Neural progenitor cell (in vitro differentiated cells): ENCODE measurements at places on chromosomes 13 and 19.

DNA sequence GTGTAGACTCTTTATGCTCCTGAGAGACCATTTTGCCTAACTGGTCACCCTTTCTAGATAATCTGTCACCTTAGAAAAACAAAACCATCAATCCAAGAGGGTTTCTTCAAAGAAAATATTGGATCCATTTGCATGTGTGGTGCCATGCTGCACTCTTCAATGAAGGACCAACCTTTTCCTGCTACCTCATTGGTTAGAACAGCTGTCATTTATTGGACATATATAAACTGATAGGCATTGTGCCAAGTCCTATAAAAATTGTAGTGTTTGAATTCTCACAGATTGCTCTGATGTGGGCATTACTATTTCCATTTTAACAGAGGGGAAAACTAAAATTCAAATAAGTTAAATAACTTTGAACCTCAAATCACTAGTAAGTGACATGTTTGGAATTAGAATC is 333.2 kb downstream of the MYO16 start:
- DNase-seq, result no peak

GRCh38 chr19:16068696-16069259 is 7.5 kb upstream of the TPM4 start:
- no peak for DNase-seq

DNA sequence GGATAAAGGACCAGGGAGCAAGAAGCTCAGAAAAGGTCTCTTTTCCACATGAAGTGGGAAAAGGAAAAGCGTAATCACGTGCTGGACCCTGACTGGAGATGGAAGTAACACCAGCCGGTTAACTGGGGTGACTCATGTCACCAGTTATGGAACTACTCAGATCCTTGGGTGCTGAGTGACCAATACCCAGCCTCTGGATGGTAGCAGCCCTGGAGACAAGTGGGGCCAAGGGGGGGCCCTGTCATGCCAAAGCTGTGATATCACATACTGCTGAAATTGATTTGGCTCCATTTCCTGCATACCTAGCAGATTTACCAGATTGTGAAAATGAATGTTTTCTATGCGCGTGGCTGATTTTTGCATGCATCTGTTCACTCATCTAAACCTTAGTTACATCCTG is 158.9 kb downstream of the ZIC5 start:
- DNase-seq, result no peak

DNA sequence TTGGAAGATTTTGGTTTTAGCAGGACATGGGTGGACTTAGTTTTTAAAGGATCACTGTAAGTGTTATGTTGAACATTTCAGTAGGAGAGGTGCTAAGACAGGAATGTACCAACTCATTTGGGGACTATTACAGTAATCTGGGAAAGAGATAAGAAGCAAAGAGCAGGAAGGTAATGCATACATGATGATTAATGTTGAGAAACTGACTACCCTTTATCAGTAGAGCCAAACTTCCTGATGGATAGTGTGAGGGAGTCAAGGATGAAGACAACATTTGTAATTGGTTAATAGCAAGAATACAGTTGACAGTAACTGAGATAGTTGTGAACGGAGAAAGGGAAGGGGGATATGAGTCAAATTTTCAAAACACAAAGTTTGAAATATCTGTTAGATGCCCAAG is 421.9 kb upstream of the PRR20A start:
- no peak for DNase-seq

DNA sequence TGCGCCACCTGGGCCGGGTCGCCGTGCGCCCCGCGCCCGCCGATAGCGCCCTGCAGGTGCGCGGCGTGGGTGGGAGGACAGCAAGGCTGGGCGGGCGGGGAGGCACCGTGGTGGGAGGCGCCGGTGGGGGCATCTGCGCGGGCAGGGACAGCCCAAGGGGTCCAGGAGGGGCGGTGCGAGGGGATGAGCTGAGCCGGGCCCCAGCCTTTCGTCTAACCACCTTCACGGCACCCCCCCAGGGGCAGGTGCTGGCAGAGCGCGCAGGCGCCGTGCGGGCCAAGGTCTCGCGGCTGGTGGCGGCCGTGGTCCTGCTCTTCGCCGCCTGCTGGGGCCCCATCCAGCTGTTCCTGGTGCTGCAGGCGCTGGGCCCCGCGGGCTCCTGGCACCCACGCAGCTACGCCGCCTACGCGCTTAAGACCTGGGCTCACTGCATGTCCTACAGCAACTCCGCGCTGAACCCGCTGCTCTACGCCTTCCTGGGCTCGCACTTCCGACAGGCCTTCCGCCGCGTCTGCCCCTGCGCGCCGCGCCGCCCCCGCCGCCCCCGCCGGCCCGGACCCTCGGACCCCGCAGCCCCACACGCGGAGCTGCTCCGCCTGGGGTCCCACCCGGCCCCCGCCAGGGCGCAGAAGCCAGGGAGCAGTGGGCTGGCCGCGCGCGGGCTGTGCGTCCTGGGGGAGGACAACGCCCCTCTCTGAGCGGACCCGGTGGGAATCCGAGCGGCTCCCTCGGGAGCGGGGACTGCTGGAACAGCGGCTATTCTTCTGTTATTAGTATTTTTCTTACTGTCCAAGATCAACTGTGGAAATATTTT is 3.1 kb downstream of the KISS1R start:
- peak; percentile 46 for DNase-seq

DNA sequence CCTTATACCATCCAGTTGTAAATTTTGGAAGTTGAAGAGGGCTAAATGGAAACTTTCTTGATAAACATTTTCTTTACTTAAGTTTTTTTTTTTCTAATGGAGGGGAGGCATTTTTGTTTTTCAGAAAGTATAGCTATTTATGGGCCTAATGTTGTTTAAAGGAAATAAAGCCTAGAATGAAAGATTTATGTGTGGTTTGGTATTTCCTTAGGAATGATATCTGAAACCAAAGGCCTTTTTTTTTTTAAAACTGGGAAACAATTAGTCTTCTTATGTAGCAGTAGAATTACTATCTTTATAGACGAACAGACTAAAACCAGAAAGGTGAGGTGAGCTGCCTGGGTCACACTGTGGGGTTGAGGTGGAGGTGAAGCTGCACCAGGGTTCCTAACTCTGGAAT is 80.1 kb downstream of the ESD start:
- no peak for DNase-seq

DNA sequence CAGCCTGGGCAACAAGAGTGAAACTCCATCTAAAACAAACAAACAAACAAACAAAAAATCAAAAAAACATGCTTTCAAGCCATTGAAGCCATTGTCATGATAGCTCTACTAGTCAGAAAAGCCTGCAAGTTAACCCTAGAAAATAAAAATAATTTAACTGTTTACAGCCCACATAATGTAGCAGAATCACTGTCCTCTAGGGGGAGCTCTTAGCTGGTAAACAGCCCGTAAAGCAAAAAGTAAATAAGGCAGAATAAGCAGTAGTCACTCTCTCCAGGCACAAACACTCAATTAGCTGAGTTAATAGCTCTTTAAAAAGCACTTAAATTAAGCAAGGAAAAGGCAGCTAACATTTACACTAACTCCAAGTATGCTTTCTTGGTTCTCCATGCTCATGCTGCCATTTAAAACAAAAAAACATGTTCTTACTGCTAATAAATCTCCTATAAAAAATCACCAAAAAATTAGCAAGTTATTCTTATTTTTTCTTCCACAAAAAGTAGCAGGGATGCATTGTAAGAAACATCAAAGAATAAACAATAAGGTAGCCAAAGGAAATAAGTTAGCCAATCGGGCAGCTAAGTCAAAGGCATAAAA is 11.3 kb downstream of the LILRB4 start:
- DNase-seq, result peak; percentile 55

GRCh38 chr13:98143601-98144026 is 720 bp downstream of the FARP1 start:
- DNase-seq, result peak; percentile 63

- DNase-seq, result no peak
Measured at GRCh38 chr13:100680131-100680530, 5.5 kb upstream of the TMTC4 start.

DNA sequence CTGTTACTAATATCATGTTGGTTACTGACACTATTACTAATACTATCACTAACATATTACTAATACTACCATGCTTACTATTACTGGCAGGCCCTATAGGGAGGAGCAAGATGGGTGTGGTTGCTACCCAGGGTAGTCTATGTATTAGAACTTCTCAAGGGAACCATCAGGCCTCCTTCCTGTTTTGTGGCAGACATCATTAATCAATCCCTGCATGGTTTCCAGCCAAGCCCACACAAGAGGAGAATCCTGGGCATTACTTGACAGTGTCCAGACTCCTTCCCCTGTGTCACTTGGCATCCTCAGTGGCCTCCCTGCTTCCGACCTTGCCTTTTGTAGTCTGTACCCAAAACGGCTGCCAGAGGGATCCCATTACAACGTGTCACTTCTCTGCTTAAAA is 8.9 kb downstream of the HAS1 start:
- DNase-seq, result no peak

- no peak for DNase-seq
Measured at GRCh38 chr19:5075597-5075996, 106.7 kb downstream of the KDM4B start.

GRCh38 chr13:21823416-21823815 is 152.5 kb downstream of the FGF9 start:
- no peak for DNase-seq

GRCh38 chr13:42239644-42240043 is 32.3 kb upstream of the AKAP11 start:
- DNase-seq, result no peak

GRCh38 chr19:11806354-11807098 is 7.5 kb upstream of the ZNF440 start:
- DNase-seq, result no peak

GRCh38 chr13:113930671-113931637 is 42.9 kb downstream of the C13orf46 start:
- no peak for DNase-seq
